Tongue (tissue), 3 donors: ENCODE measurements at places on chromosomes 4 and X.
A peak's percentile ranks its signal among the peaks of the same experiment; 100 is the strongest.

- DNase-seq: no peak
These were observed 15.2 kb downstream of the CAPN6 start for GRCh38 chrX:111254896-111255693.

GRCh38 chr4:44663539-44664263, 12.3 kb upstream of the YIPF7 start:
- no peak for DNase-seq

DNA sequence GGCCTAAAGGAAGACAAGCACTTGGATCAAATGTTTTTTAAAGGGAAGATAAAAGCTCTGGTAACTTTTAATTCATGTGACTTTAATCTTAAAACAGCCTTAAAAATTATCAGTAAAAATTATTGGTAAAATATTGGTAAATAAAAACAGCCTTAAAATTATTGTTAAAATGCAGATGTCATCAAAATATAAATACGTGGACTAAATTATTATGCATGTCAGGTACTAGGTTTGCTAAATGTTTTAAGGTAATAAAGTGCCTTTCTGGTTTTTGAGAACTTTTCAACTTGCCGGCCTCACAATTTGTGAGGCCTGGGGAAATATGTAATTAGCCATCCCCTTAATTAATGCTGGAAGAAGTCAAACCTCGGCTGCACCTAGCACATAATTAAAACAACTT, 147.7 kb downstream of the PRR32 start:
- DNase-seq: no peak

- DNase-seq: no peak
These were observed 1016.1 kb upstream of the PCDH7 start for GRCh38 chr4:29704059-29704458.

- no peak for DNase-seq
These were observed 44.2 kb upstream of the PCDH18 start for GRCh38 chr4:137576446-137576845.

DNA sequence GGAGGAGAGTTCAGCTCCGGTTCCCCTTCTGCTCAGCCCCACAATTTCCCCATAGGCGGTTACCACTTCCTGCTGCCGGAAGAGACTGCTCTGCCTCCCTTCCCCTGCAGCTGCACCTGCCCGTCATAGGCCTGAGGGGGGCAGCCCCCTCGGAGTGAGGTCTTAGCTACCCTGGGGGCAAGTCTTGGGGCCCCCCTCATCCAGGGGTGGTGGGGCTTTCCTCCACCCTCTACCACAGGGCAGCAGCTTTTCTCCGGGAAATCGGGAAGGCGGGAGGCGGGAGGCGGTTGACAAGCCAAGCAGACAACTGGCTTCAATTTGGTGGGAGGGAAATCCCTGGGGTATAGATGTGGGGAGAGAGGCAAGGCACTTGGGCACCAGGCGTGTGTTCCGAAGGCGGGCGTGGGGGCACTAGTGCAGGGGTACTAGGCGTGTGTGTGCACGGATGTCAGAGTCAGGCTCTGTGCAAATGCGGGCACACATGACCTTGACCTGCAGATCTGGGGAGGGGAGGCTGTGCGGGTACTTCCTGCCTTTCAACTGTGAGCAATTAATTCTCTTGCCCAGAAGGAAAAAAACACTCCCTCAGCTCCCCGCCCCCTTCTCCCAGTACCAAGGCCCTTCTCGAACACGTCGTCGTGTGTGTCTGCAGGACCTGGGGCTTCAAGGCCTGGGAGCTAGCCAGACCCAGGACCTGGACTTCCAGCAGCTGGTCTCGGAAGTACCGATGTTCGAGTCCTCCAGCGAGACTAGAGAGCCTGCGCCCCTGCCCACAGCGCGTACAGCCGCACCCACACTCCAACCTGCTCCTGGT, 1.0 kb upstream of the ARHGAP4 start:
- DNase-seq: peak; percentile 80

DNA sequence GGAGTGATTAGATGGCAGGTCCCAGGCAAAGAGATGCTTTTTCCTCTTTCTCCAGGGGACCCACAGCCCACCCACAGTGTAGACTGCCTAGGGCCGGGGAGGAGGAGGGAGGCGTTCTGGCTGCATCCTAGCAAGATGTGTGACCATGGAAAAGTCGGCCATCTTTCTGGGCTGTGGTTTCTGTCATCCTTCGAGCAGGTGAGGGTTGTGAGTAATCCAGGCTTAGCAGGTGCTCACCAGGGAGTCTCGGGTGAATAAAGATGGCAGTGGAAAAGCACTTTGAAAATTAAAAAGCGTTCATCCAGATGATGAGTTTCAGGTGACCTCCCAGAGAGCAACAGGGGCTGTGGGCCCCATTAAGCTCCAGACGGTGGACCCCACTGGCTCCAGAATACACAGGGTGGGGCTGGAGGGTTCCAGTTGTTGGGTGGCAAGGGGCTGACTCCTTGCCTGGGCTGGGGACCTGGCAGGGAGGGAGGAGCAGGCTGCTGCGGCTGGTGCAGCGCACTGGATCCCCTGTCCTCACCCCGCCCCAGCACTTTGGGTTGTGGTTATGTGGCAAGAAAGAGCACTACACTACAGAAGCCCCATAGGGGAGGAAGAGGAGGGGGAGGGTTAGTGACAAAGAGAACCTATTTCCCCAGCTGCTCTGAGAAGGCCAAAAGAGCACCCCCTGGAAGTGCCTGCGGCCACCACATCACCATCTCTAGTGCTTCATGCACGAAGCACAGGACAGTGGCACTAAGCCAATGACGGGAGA, 23.7 kb downstream of the ELF4 start:
- DNase-seq: no peak

GRCh38 chr4:2412534-2412884, 5.9 kb downstream of the ZFYVE28 start:
- DNase-seq: no peak

DNA sequence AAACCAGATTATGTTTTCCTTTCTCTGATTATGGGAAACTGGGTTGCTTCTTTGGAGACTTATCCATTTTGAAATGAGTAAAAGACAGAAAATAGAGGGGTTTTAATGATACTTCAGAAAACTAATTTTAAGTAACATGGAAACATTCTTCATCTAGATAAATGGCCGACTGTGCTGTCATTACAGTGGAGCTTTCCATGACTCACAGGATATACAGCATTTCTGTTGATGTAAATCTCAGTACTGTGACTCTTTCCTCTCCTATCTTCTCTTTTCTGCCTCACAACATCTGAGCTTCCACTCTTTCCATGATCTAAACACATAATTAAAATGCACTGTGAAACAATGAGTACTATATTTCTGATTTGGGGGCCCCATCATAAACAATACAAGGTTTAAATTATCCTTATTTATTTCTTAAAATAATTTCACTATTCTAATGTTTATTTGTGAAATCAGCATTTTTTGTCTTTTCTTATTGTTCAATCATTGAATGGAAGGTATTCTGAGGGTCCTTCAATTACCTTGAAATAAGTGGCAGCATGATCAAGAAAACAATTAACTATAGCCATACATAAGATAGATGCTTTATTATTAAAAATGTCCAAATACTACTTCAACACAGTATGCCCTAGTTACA, 19.3 kb downstream of the SEC24D start:
- no peak for DNase-seq

- DNase-seq: no peak
These were observed 60.8 kb downstream of the PPM1K start for GRCh38 chr4:88223516-88223915.

DNA sequence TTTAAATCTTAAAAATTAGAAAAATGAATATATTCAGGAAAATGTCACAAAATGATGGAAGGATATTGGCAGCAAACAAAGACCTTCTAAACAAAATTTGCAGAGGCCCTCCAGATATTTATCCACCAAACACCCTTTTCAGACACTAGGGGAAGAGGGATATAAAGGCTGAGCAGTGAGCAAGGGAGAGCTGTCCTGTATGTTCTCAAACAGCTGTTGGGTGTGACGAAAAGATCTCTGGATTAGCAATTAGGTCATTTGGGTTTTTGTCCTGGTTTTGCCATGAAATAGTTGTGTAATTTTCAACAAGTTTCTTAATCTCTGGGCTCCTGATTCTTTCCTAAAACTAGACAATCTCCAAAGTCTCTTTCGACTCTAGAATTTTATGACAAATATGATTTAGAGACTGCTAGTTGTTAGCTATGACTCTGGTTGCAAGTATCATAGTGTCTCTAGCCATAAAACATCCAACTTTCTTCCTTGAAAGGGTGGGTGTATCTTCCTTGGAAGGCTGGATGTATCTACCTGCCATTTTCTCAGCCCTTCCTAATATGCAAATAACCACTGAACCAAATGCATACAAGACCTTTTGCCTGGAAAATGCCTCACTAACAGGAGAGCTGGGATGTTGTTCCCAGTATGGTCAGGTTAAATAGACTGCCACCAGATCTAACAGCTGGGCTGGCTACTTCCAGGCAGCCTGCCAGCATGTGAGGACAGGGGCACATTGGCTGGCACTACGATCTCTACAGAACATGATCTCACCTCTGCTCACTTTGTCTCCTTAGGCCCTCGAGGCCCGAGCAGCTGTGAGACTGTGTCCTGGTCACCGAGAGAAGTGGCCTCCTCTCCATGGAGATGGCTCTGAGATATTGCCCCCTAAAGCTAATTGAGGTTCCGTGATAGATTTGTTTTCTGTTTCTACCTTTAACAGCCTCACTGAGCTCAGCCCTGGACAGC, 225.5 kb upstream of the JADE1 start:
- peak; percentile 86 for DNase-seq

GRCh38 chr4:106287353-106287969, 28.5 kb downstream of the TBCK start:
- DNase-seq: no peak
